Suprapubic skin (tissue), 4 donors: ENCODE measurements at places on chromosomes 3 and 15. TPM values are rescaled to one million over a fixed set of nuclear protein-coding genes. Genes with fewer than 3 reads are reported as not detected.

GRCh38 chr15:45829336-45830153 lies 194.7 kb downstream of the SQOR start:
- no peak for DNase-seq

- DNase-seq: peak; percentile 79
These were observed 525 bp downstream of the NPTN start for GRCh38 chr15:73632670-73633058.

NAALADL2 gene
- total RNA-seq: 8.0 TPM

FETUB gene
- 6.4 TPM for total RNA-seq

DNA sequence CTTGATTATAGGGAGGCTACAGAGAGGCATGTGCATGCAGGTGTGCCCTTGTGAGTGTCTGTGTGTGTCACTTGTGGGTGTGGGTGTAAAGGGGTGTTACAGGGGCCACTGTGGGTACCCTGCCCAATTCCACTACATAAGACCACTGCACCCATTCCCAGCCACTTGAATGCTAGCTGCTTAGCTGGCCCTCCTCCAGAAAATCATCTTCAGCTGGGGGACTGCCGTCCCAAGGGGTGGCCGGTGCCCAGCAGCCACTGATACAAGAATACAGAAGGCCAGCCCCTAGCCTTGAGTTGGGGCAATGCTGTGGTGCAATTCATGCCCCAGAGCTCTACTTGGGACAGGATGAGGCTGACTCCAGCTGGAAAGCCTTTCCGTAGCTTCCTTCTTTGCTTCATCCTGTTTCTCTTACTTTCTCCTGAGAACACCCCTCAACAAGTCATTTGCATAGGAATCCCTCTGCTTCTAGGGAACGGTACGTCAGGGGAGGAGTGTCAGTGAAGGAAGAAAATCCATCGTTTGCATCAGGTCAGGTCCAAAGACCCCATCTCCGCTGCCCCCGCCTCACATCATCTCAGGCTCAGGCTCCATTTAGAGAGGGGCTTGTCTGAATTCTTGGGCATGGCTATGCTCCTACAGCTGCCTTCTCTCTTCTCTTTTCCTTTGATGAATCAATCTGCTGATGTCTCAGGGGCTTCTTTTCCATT lies 72.0 kb downstream of the SCN5A start:
- peak; percentile 43 for DNase-seq

ARPIN gene
- total RNA-seq: 14.6 TPM

- DNase-seq: no peak
These were observed 76.7 kb upstream of the P3H2 start for GRCh38 chr3:190197346-190197763.

DNA sequence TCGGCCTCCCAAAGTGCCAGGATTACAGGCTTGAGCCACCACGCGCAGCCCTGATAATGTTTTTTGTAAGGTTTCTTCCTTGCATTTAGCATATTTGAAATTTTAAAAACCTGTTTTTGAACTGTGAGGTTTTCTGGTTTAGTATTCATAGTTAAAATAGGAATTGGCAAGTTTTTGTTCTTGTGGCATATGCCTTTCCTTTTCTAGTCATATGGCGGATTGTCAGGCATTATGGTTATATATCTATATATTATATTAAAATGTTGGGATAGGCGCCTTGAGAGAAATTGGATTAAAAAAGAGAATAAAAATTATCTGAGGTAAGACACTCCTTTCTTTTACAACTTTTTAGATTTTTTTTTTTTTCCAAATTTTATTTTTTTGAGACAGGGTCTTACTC lies 28.4 kb downstream of the FXR1 start:
- DNase-seq: no peak

DNA sequence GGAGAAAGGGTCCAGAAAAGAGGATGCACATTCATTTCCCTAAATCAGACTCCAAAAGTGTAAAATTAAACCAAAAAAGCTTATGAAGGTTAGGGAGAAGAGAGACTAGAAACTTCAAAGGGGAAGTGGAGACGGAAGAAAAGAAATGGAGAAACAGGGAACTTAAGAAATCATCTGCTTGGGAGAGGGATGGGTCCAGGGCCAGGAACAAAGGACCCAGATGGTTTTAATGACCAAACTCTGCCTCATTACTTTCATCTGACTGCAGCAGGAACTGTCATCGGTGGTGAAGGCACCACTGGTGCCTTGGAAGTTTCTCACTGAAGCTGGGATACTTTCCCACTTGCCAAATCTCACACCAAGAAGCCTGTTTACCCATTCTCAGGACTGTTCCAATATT lies 70.5 kb upstream of the SLC4A7 start:
- DNase-seq: no peak

DNA sequence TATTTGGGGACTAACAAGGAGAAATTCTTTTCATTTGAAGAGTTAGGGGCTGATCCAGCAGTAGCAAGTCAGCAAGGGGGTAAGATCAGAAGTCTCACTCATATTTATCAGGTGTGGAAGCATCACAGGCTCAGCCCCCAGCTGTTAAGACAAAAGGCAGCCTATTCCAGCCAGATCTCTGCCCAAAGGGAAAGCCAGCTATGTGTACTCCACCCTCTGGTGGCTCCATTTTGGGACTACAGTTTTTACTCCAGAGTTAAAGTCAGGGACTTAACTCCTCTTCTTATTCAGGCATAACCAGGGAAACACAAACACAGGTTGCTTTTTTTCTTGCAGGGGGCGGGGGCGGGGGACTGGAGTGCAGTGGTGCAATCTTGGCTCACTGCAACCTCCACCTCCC lies 19.2 kb downstream of the UBP1 start:
- DNase-seq: no peak

CEP70 gene
- 6.6 TPM for total RNA-seq

DNA sequence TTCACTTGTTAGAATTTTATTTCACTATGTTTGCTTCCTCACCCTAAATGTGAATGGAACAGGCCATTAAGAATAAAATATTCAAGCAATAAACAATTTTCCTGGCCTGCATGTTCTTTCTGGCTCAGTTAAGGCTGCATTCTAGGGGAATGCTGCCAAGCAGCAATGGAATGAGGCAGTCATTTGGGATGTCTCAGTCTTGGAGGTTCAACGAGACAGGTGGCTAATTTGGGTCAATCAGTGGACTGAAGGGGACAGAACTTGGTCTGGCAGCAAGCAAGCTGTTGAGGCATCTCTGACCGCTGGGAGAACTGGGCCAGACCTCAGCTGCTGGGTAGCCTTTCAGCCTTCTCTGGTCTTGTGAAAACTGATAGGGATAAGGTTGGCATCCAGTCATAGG lies 241.6 kb downstream of the NLGN1 start:
- DNase-seq: no peak

- DNase-seq: no peak
These were observed 110.8 kb downstream of the LRIG1 start for GRCh38 chr3:66390013-66390412.

- DNase-seq: no peak
These were observed 6.7 kb upstream of the LTF start for GRCh38 chr3:46471371-46471914.

GCNT3 gene
- not detected for total RNA-seq

ZNF860 gene
- total RNA-seq: 2.0 TPM

DNA sequence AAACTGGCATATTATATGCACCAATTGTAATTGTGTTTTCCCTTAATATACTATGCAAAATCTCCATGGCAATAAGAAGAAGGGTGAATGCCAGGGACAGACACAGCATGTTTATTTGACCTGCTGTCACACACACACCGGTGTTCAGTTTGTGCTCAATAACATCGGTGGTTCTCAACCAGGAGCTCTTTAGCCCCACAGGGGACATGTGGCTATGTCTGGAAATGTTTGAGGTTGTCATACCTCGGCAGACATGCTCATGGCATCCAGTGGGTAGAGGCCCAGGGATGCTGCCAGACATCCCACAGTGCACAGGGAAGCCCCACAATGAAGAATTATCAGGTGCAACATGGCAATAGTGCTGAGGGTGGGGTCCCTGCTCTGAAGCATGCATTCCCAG lies 38.2 kb downstream of the GLB1 start:
- no peak for DNase-seq

DNA sequence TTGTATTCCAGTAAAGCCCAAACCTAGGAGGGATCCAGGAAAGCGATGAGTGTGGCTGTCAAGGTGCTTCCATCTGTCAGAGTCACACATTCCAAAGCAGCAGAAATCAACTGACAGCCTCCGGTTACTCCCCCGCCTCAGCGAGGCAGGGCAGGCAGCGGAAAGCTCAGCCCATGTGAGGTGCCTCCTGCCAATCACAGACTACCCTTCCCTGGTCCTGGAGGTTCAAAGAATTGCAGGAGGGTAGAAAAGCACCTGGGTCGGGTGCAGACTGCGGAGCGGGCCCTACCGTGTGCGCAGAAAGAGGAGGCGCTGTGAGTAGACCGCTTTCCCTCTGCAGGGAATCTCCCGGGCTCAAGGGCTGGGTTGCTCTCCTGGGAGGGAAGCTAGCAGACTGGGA lies at the start of gene UPK1B:
TSS of gene UPK1B (plus strand) at position 274 of the 400 bp plus-strand sequence. CDS start 13,144 bp downstream, outside the sequence.
- DNase-seq: no peak

GRCh38 chr3:120559242-120560061 lies 36.7 kb upstream of the NDUFB4 start:
- DNase-seq: peak; percentile 73

DNAH12 gene
- not detected for total RNA-seq

GRCh38 chr15:88880944-88881740 lies 14.2 kb downstream of the HAPLN3 start:
- DNase-seq: no peak

- DNase-seq: no peak
These were observed 24.9 kb upstream of the C3orf80 start for GRCh38 chr3:160200353-160200752.

HCLS1 gene
- total RNA-seq: 11.7 TPM

DNA sequence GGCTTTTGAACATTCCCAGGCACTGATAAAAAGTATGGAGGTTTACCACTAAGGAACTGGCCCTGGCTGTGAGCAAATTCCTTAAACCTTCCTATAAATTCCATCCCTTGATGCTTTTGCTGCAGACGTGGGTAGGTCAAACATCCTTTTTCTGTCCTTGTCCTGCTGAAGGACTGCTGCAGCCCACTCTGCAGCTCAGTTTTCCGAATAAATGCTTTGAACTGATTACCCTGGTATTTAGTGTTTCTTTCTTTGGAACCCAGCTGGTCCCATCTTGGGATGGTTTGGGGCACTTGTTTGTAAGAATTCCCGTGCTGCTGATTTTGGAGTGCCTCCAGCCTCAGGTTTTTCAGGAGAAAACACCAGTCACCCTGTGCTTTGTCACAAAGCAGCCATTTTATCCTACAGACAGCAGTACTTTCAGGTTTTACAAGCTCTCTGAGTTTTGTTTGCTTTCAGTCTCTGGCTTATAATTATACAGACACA lies 815.9 kb downstream of the VGLL3 start:
- DNase-seq: no peak

DUOXA1 gene
- 178 TPM for total RNA-seq

GRCh38 chr3:157412323-157412855 lies 24.3 kb upstream of the PTX3 start:
- DNase-seq: no peak

- no peak for DNase-seq
These were observed 590.1 kb downstream of the UNC13C start for GRCh38 chr15:54568381-54568780.

GRCh38 chr3:24476871-24477656 lies 17.6 kb downstream of the THRB start:
- DNase-seq: no peak

FAM98B gene
- 12.2 TPM for total RNA-seq

DNA sequence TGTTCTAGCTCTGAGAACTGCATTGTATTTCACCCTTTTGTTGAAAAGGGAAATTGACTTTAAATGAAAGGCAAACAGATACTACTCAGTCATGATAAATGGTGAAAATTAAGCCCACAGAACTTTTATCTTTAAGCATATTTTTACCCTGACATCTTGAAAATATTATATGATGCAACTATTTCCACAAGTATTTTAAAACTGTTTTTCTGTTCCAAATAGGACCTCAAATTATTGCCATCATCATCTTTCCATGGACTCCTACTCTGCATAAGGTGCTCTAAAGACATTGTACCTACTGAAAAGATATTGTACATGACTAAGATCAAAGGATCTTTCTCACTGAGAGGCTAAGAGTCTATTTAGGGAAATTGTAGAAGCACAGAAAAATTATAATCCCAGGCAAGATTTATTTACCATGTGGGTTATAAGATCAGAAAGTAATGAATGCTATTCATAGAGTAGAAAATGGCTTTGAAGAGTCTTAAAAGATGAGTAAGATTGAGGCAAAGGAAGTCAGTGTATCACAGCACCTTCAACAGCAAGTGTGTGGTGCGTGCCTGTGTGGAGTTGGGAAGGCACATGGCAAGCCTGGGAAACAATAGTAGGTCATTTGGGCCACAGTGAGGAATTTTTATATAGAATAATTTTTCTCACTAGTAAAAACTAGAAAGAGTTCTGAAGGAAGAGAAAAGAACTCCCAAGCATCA lies 68.8 kb downstream of the VGLL3 start:
- no peak for DNase-seq

GRCh38 chr3:138984816-138985215 lies 21.3 kb downstream of the PRR23A start:
- no peak for DNase-seq

LSMEM2 gene
- not detected for total RNA-seq

GHSR gene
- total RNA-seq: not detected

GRCh38 chr3:37944391-37944842 lies 46.2 kb upstream of the VILL start:
- no peak for DNase-seq

GRCh38 chr3:143207338-143207961 lies 87.9 kb downstream of the CHST2 start:
- no peak for DNase-seq

ZMYND10 gene
- 4.7 TPM for total RNA-seq

DNA sequence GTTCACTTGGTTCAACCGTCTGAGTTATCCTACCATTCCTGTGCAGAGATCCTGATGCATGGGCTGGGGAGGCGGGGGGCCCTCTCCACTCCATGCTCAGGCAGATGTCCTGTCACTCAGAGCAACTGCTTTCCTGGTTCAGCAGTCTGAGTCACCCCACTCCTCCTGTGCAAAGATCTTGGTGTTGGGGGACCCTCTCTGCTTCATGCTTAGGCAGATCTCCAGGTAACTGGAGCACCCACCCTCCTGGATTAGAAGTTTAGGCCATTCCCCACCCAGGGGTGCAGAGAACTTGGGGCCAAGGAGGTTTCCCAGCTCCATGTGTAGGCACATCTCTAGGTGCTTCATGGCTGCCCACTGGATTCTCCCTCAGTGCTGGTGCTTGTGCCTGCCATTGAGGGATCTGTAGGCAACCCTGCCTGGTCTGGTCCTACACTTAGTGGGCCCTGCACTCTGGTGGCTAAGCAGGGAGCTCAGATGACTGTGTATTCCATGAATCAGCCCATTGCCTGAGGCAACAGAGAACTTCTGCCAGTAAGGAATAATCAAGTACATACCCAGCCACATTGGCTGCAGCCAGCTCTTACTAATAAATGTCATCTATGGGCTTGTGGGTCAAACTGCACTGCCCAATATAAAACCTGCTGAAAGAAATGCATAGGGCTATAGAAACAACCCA lies 465.4 kb upstream of the THBS1 start:
- no peak for DNase-seq

DNA sequence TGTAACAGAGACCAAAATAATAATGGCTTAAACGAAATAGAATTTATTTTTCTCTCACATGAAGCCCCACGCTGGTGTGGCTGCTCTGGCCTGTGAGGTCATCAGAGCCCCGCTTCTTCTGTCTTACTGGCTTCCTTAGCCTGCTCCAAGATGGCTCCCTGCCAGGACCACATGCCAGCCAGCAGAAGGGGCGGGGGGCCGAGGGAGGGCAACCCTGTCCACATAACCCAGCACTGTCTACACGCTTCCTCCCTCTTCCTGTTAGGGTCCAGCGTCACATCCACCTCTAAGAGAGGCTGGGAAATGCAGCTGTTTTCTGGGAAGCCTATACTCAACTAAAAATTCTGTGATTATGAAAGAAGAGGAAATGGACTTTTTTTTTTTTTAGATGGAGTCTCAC lies 107.9 kb upstream of the DLG1 start:
- no peak for DNase-seq

GRCh38 chr15:66483131-66483566 lies 14.4 kb downstream of the SNAPC5 start:
- no peak for DNase-seq
